ENCODE measurements at places on chromosomes 1 and 21.

DNA sequence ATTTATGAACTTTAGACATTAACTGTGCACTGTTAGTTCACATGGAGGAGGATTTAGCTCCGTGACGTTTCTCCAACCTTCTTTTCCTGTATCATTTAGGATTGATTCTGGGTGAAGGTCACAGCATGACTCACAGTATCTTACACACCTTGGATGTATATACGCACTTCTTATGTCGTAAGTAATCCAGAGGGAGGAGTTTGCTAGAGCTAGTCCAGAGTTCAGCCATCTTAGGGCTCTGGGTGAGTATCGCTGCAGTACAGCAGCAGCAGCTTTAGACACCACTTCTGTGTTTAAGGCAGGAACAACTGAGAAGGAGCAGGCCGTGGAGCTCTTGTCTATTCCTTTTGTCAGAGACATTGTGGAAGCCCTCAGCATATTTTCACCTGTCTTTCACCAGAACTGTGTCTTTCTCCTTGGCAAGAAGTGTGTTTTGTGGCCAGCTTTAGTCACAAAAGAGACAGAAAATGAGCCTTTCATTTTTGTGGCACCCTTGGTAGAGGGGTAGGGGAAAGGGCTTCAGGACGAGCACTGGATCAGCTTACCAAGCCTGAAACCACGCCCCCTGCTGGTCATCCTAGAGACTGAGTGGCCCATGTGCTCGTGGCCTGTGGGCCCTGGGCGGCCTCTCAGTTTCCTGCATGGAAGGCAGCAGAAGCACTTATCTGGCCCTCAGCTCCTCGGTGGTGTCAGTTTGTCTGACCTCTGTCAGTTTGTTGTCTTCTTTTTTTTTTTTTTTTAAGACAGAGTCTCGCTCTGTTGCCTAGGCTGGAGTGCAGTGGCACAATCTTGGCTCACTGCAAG, 64.0 kb downstream of the ADARB1 start:
- H3K36me3 ChIP-seq: peaks cover under 1% of the 10 kb centered on the region
- peaks cover 8% of the 10 kb centered on the region for H3K4me1 ChIP-seq
- peak; percentile 69 for DNase-seq
- H3K27ac ChIP-seq: no peak overlapping the region

DNA sequence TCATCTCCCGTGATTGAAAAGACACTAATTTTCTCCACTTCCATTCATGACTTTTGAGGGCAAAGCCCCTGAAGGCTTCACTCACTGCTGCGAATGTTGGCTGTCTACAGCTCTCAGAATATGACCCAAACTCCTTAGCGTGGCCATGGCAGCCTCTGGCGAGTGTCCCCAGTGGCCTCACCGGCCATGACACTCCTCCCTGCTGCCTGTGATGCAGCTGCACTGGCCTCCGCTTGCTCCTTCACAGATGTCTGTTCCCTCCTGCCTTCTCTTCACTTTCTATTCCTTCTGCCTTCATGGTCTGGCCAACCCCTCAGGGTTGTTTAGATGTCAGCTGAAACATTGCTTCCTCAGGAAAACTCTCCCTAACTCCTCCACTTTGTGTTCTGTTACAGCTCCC, 30.8 kb upstream of the PTPRF start:
- no peak for DNase-seq
- no peak overlapping the region for H3K27ac ChIP-seq
- peaks cover 7% of the 10 kb centered on the region for H3K27me3 ChIP-seq

DNA sequence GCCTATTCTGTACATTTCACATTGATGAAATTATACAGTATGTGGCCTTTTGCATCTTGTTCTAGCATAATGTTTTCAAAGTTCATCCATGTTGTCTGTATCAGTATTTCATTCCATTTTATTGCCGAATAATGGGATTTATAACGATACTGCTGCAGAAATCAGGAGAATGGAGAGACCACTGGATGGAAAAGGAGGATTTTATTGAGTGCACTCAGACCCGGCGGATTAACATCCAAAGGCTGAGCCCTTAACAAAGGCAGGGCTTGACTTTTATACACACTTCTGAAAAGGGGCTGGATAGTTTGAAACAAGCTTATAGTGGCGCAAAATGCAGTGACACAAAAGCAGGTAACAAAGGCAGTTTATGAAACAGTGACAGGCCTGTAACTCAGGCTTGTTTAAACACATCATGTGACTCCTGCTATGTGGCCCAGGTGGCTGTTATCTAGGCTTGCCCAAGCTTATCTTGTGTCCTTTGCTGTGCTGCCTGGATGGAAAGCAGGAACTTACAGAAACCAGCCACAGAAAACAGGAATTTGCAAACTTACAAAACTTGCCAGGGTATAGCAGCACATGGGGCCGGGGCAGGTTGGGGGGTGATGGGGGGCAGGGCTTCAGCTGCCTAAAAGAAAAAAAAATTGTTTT, 32.8 kb upstream of the KCNJ15 start:
- H3K36me3 ChIP-seq: peaks cover 4% of the 10 kb centered on the region
- H3K4me1 ChIP-seq: peaks cover 3% of the 10 kb centered on the region
- no peaks in the 10 kb centered on the region for H3K27me3 ChIP-seq
- DNase-seq: no peak
- H3K27ac ChIP-seq: no peak overlapping the region

GRCh38 chr1:207412845-207413244, 41.3 kb upstream of the CR2 start:
- no peak overlapping the region for H3K4me3 ChIP-seq
- peaks cover 14% of the 10 kb centered on the region for H3K4me1 ChIP-seq
- H3K27me3 ChIP-seq: no peaks in the 10 kb centered on the region

DNA sequence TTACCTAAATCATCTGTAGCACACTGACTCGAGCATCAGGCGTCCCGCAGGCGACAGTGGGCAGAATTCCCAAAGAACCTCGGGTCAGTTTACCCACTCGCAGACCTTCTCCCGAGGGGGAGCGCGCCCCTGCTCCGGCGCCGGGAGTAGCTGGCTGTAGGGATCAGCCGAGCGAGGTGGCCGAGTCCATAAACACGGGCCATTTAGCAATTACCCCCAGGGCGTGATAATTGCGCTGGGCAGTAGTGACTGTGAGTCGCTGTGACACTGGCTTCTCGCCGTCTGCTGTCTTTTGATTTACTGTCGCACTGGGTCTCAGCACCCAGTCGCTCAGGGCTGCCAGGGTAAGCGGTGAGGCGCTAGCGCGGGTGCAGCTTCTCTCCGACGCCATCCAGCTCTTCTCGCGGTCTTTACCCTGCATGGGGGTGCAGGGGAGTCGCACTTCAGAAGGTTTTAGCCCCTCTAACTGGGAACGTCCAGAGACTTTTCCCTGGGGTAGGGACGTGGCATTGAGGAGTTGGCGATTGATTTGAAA, 16.2 kb downstream of the HLX start:
- no peak overlapping the region for H3K4me3 ChIP-seq
- peaks cover 41% of the 10 kb centered on the region for H3K27me3 ChIP-seq
- DNase-seq: no peak
- H3K27ac ChIP-seq: no peak overlapping the region

- DNase-seq: no peak
- peaks cover 22% of the 10 kb centered on the region for H3K4me1 ChIP-seq
- no peak overlapping the region for H3K4me3 ChIP-seq
- peaks cover 74% of the 10 kb centered on the region for H3K36me3 ChIP-seq
Measured at GRCh38 chr1:212089560-212090163, 54.1 kb downstream of the DTL start.

GRCh38 chr1:117753652-117754051, 147.8 kb downstream of the TENT5C start:
- no peak overlapping the region for H3K4me3 ChIP-seq
- H3K27me3 ChIP-seq: peaks cover 34% of the 10 kb centered on the region
- no peak overlapping the region for H3K27ac ChIP-seq
- H3K36me3 ChIP-seq: no peaks in the 10 kb centered on the region

DNA sequence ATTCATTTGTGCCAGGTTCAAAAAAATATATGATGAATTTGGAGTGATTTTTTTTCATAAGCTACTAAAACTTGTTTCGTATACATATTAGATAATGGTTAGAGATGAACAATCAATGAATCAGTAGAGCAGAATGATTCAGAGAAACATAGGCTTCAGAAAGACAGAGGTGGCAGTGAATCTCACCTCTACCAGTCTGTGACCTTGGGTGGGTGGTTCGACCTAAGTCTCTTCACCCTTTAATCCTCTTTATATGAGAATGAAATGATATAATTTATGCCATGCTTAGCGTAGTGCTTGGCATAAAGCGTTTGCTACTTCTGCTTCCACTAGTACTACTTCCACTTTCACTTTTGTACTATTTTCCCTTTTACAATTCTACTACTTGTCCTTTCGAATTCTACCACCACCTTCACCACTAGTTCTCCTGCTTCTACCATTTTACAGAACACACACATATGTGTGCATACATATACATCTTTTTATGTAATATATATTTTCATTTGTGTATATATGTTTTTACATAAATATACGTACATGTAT, 45.1 kb downstream of the FYB2 start:
- H3K4me1 ChIP-seq: peaks cover 4% of the 10 kb centered on the region
- H3K27ac ChIP-seq: no peak overlapping the region
- peaks cover 6% of the 10 kb centered on the region for H3K27me3 ChIP-seq
- H3K36me3 ChIP-seq: peaks cover 2% of the 10 kb centered on the region
- no peak for DNase-seq

GRCh38 chr1:51120629-51121028, 18.6 kb downstream of the C1orf185 start:
- no peak for DNase-seq
- H3K4me3 ChIP-seq: no peak overlapping the region
- no peaks in the 10 kb centered on the region for H3K36me3 ChIP-seq
- H3K27ac ChIP-seq: no peak overlapping the region

GRCh38 chr1:74531796-74532195, 19.4 kb upstream of the LRRC53 start:
- peaks cover 2% of the 10 kb centered on the region for H3K27me3 ChIP-seq
- no peak overlapping the region for H3K27ac ChIP-seq
- no peak for DNase-seq
- H3K4me1 ChIP-seq: no peaks in the 10 kb centered on the region
- H3K4me3 ChIP-seq: no peak overlapping the region

- DNase-seq: no peak
- no peak overlapping the region for H3K27ac ChIP-seq
- peaks cover 16% of the 10 kb centered on the region for H3K4me1 ChIP-seq
- H3K4me3 ChIP-seq: no peak overlapping the region
- no peaks in the 10 kb centered on the region for H3K27me3 ChIP-seq
Measured at GRCh38 chr1:15681349-15682292, 2.5 kb upstream of the PLEKHM2 start.
